Activated naive CD4-positive, alpha-beta T cell treated with anti-CD3 and anti-CD28 coated beads, Interleukin-2, amount 10 ng/mL, durations not matched to agents 7 days and 5 days (primary cell): ENCODE measurements at places on chromosomes 6 and 20.

GRCh38 chr6:48472091-48472490 lies 361.1 kb upstream of the PTCHD4 start:
- no peak for DNase-seq

DNA sequence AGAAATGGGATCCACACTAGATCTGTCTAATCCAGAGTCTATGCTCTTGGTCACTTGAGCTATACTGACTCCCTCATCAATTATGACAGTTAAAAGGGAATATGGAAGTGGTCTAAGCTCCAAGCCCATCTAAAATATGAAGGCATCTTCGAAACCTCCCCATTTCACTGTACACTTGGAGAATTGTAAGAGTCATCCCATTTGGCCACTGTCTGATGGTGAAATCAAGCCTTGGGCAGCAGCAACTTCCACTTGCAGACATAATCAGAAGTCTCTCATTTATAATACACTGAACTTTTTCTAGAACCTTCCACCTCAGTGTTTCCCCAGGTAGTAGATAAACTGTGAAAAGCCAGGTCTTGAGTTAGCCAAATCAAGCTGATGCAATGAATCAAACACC lies 26.3 kb upstream of the UBR2 start:
- no peak for DNase-seq

DNA sequence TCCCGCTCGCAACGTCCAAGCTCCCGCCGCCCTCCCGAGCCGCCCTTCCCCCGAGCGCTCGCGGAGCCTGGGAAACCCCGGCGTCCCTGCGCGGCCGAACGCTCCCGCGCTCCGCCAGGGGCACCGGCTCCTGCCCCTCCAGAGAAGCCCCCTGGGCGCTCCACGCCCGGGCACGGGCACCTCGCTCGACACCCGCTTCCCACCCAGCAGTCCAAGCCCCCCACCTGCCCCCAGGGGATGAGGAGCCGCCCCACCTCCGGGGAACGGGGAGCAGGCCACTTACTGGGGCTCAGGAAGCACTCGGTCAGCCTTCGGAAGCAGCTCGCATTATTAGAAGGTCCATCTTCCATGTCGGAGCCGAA lies 1.4 kb downstream of the PDE10A start:
- DNase-seq: no peak

- DNase-seq: no peak
Measured at GRCh38 chr20:22687676-22688349, 103.4 kb upstream of the FOXA2 start.

- no peak for DNase-seq
Measured at GRCh38 chr6:120122401-120122800, 772.8 kb upstream of the MAN1A1 start.

DNA sequence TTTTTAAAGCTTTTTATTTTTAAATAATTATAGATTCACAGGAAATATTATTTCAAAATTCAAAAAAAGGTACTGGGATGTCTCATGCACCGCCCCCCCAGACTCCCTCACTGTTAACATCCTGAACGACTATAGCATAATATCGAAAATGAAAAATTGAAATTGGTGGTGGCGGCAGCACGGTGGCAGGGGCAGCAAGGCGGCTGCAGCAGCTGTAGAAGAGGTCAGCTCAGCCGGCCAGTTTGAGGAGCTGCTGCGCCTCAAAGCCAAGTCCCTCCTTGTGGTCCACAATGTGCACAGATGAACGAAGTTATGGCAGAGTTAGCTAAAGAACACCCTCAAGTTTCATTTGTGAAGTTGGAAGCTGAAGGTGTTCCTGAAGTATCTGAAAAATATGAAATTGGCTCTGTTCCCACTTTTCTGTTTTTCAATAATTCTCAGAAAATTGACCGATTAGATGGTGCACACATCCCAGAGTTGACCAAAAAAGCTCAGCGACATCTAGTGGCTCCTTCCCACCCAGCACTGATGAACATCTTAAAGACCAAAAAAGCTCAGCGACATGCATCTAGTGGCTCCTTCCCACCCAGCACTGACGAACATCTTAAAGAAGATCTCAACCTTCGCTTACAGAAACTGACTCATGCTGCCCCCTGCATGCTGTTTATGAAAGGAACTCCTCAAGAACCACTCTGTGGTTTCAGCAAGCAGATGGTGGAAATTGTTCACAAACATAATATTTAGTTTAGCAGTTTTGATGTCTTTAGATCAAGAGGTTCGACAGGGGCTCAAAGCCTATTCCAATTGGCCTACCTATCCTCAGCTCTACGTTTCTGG lies 100.8 kb downstream of the FAM217A start:
- peak; percentile 61 for DNase-seq

DNA sequence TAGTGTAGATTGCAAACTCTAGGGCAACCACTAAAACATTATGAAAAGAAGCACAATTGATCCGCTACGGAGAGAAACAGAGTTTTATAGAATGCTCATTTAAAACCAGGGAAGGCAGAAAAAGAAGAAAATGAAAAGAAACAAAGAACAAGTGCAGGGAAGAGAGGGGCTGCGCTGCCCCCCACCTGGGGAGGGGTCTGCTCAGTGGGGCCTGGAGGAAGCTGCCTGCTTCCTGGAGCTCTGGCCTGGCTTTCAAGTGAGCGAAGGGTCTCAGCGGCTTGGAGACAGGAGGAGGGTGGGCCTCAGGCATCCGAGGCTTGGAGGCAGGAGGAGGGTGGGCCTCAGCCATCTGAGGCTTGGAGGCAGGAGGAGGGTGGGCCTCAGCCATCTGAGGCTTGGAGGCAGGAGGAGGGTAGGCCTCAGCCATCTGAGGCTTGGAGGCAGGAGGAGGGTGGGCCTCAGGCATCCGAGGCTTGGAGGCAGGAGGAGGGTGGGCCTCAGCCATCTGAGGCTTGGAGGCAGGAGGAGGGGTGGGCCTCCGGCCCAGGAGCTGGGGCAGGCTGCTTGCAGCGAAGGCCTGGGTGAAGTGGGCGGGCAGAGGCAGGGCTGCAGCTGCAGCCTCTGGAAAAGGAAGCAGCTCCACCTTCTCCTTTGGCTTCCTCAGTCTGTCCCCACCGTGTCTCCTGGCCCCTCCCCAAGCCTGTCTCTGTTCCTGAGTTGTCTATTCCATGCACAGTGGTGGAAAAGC lies 406.3 kb downstream of the TAF4 start:
- no peak for DNase-seq
